Activated T-cell treated with anti-CD3 and anti-CD28 coated beads, Interleukin-2, amount 50 U/mL, for 72 hours (primary cell): ENCODE measurements at places on chromosomes 4 and X. TPM values are rescaled to one million over a fixed set of nuclear protein-coding genes. Genes with fewer than 3 reads are reported as not detected.

The C1QTNF7 gene
- total RNA-seq = not detected

The PABPC4L gene
- total RNA-seq = not detected

The PAGE2B gene
- total RNA-seq = 1.1 TPM

- H3K27me3 ChIP-seq = peaks cover 21% of the 10 kb centered on the region
- H3K4me1 ChIP-seq = no peaks in the 10 kb centered on the region
- no peak for DNase-seq
- H3K4me3 ChIP-seq = no peak overlapping the region
- H3K27ac ChIP-seq = no peak overlapping the region
- H3K36me3 ChIP-seq = no peaks in the 10 kb centered on the region
Observed at GRCh38 chrX:109959356-109959871, 43.5 kb upstream of the TMEM164 start.

The SSX2B gene
- total RNA-seq = not detected

GRCh38 chr4:8356856-8357255, 83.7 kb downstream of the ACOX3 start:
- H3K4me3 ChIP-seq = no peak overlapping the region
- H3K27ac ChIP-seq = no peak overlapping the region
- H3K27me3 ChIP-seq = peaks cover 8% of the 10 kb centered on the region
- no peaks in the 10 kb centered on the region for H3K36me3 ChIP-seq

DNA sequence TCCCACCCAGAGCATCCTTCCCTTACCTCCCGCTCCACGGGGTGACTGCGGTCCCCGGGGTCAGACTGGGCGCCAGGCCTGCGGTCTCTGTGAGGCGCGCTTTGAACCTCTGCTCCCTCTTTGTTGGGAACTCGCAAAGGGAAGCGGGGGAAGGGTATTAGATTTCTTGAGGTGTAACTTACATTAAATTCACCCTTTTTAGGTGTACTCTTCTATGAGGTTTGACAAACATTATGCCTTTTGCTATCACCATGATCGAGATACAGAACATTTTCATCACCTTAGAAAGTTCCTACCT, 569 bp downstream of the DCK start:
- peaks cover 43% of the 10 kb centered on the region for H3K4me1 ChIP-seq
- H3K4me3 ChIP-seq = peak overlapping the region; percentile 84
- no peak for DNase-seq

GRCh38 chrX:118548841-118549240, 53.2 kb downstream of the DOCK11 start:
- H3K36me3 ChIP-seq = no peaks in the 10 kb centered on the region
- H3K27me3 ChIP-seq = peaks cover 9% of the 10 kb centered on the region
- no peak overlapping the region for H3K27ac ChIP-seq
- H3K4me3 ChIP-seq = no peak overlapping the region
- no peak for DNase-seq

The REST gene
- 60.6 TPM for total RNA-seq

DNA sequence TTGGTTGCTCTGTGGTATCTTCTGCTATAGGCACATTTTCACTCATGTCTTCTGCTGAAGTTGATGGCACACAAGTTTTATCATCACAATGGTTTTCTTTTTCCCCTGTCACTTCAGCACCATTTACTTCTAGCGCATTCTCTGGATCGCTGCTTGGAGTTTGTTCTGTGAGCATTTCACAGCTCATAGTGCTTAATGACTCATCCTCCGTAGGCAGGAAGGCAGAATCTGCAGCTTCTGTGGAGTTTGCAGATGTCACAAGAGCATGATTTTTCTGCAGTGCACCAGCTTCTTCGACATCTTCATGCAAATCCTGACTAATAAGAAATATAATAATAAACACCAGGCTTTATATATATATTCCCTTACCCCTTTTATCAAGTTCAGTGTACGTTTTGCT, 83.6 kb downstream of the CHM start:
- no peak overlapping the region for H3K27ac ChIP-seq
- H3K27me3 ChIP-seq = peaks cover 6% of the 10 kb centered on the region

DNA sequence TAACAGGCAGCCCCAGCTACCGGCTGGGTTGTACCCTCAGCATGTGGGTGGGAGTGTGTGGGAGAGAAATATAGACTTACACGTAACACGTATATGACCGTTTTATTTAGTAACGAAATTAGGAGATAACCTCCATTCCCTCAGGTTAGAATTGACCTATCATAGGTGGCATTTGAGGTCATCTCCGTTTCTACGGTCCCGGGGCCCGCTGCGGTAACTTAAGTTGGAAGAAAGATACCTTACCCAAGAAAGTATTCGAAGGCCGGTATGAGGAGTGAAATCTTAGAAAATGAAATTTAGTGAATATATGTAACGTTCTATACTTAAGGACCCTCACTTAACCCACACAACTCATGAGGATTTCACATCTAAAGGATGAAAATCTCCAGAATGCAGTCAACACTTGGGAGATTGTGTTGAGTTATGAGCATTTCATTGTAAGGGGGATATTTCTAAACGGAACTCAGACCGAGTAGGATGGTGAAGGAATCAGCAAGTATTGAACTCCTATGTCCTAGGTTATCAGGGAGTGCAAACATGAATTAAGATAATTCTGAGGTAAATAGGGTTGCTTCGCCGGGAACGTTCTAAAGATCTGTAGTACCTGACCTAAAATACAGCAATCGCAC, 891 bp downstream of the CISD2 start:
- peaks cover 18% of the 10 kb centered on the region for H3K36me3 ChIP-seq
- DNase-seq = no peak
- no peaks in the 10 kb centered on the region for H3K27me3 ChIP-seq

The ARSJ gene
- not detected for total RNA-seq

GRCh38 chr4:41609851-41610250, 71.9 kb downstream of the LIMCH1 start:
- DNase-seq = no peak
- H3K4me3 ChIP-seq = no peak overlapping the region
- H3K36me3 ChIP-seq = no peaks in the 10 kb centered on the region
- H3K27ac ChIP-seq = no peak overlapping the region

The N4BP2 gene
- total RNA-seq = 37.3 TPM

The F8A2 gene
- total RNA-seq = not detected

DNA sequence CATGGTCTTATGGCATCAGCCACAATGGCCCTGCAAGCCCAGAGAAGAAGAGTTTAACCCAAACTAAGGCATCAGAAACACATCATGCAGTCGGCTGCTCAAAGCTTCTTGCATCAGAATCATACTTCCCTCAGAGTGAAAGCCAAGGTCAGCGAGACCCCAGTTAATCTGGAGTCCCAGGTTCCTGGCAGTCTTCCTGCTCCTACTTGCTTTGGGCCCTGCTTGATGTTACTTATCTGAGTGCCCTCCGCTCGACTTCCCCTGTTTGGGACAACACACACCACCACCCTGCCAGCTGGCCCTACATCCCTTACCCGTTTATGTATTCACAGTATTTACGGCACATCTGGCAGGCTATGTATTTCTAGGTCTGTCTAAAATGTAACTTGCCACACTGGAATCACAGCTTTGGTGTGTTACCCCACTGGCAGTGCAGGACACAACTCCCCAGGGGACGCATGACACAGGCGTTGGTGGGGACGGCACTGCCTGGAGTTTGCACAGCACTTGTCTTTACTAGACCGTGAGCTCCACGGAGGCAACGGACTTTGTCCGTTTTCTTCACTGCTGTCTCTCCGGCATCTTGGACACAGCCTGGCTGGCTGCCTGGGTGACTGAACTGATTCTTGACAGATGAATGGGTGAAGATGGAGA, 22.8 kb downstream of the CRMP1 start:
- no peak overlapping the region for H3K4me3 ChIP-seq
- no peak overlapping the region for H3K27ac ChIP-seq
- peaks cover 33% of the 10 kb centered on the region for H3K27me3 ChIP-seq

- peaks cover 9% of the 10 kb centered on the region for H3K4me1 ChIP-seq
- no peaks in the 10 kb centered on the region for H3K36me3 ChIP-seq
- no peak overlapping the region for H3K4me3 ChIP-seq
- no peaks in the 10 kb centered on the region for H3K27me3 ChIP-seq
- no peak for DNase-seq
- H3K27ac ChIP-seq = peak overlapping the region; percentile 50
Observed at GRCh38 chr4:38902695-38903094, 35.1 kb downstream of the FAM114A1 start.

The IRF2 gene
- total RNA-seq = 70.3 TPM

GRCh38 chr4:73919691-73920090, 50.5 kb downstream of the CXCL1 start:
- no peak overlapping the region for H3K4me3 ChIP-seq
- H3K27ac ChIP-seq = no peak overlapping the region
- DNase-seq = no peak
- no peaks in the 10 kb centered on the region for H3K27me3 ChIP-seq
- no peaks in the 10 kb centered on the region for H3K36me3 ChIP-seq

GRCh38 chrX:150690126-150690525, 3.1 kb upstream of the MTMR1 start:
- peak overlapping the region; percentile 28 for H3K27ac ChIP-seq
- peak; percentile 35 for DNase-seq
- H3K4me1 ChIP-seq = peaks cover 54% of the 10 kb centered on the region
- peaks cover 5% of the 10 kb centered on the region for H3K36me3 ChIP-seq
- H3K4me3 ChIP-seq = no peak overlapping the region

DNA sequence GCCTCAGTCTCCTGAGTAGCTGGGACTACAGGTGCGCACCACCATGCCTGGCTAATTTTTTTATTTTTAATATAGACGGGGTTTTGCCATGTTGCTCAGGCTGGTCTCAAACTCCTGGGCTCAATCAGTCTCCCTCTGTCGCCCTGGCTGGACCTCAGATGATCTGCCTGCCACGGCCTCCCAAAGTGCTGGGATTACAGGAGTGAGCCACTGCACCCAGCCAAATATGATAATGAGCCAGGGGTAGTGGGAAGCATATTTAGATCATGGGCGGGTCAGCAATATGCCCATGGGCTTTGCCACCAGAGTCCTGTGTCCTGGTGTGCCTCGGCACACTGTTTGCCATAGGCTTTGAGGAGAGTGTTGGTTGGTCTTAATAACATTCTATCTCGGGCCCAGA, 71.8 kb downstream of the FAM193A start:
- no peak overlapping the region for H3K27ac ChIP-seq
- no peaks in the 10 kb centered on the region for H3K27me3 ChIP-seq
- DNase-seq = no peak

DNA sequence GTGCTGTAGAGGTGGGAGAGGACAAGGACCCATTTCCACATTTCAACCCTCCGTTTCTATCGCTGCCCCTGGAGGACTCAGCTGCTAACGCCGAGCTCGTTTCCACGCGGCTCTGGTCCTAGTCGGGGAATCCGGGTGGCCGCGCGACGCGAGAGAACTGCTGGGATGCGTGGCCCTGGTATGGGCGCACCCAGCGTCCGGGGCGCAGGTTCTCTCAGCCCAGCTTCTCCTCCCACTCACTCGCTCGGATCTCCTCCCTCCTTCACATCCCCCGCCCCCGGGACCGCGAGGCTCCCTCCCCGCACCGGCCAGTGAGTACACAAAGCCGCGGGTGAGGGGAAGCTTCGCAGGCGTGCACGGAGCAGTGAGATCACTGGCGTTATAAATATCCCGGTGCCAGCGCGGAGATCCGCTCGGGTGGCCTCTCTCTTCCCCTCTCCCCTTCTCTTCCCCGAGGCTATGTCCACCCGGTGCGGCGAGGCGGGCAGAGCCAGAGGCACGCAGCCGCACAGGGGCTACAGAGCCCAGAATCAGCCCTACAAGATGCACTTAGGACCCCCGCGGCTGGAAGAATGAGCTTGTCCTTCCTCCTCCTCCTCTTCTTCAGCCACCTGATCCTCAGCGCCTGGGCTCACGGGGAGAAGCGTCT, at the start of gene FGF5:
Gene FGF5 (plus strand): TSS at position 412 of the 649 bp plus-strand sequence. CDS start 161 bp downstream, at position 573.
- H3K4me1 ChIP-seq = peaks cover 43% of the 10 kb centered on the region
- H3K27ac ChIP-seq = no peak within 1 kb of the TSS
- DNase-seq = peak; percentile 48
- peak within 1 kb of the TSS; percentile 92 for H3K4me3 ChIP-seq
- H3K27me3 ChIP-seq = peaks cover 93% of the 10 kb centered on the region

The EFHC2 gene
- total RNA-seq = 0.79 TPM

The ADH7 gene
- total RNA-seq = not detected

The RADX gene
- total RNA-seq = 9.2 TPM

GRCh38 chr4:87216469-87216868, 3.9 kb downstream of the KLHL8 start:
- no peak overlapping the region for H3K27ac ChIP-seq
- no peaks in the 10 kb centered on the region for H3K27me3 ChIP-seq
- H3K4me1 ChIP-seq = peaks cover 26% of the 10 kb centered on the region
- H3K4me3 ChIP-seq = no peak overlapping the region
- H3K36me3 ChIP-seq = no peaks in the 10 kb centered on the region
- no peak for DNase-seq

- H3K4me1 ChIP-seq = peaks cover 20% of the 10 kb centered on the region
- no peak overlapping the region for H3K27ac ChIP-seq
Observed at GRCh38 chrX:7120878-7121219, 26.7 kb upstream of the STS start.

- no peaks in the 10 kb centered on the region for H3K36me3 ChIP-seq
- peaks cover 38% of the 10 kb centered on the region for H3K27me3 ChIP-seq
- H3K27ac ChIP-seq = no peak overlapping the region
- H3K4me3 ChIP-seq = no peak overlapping the region
- DNase-seq = peak; percentile 47
Observed at GRCh38 chr4:9762823-9763475, 18.5 kb upstream of the DRD5 start.

GRCh38 chrX:18721683-18722499, 14.4 kb downstream of the PPEF1 start:
- H3K4me1 ChIP-seq = peaks cover 8% of the 10 kb centered on the region
- no peak for DNase-seq
- no peak overlapping the region for H3K27ac ChIP-seq
- no peak overlapping the region for H3K4me3 ChIP-seq

The KDR gene
- total RNA-seq = not detected

GRCh38 chr4:186227221-186227620, at the start of gene KLKB1:
TSS of gene KLKB1 (plus strand) at chr4:186227507. CDS start at chr4:186228196, 689 bp downstream.
- H3K27me3 ChIP-seq = no peaks in the 10 kb centered on the region
- no peak within 1 kb of the TSS for H3K4me3 ChIP-seq
- H3K36me3 ChIP-seq = peaks cover 17% of the 10 kb centered on the region
- H3K27ac ChIP-seq = no peak within 1 kb of the TSS
- no peaks in the 10 kb centered on the region for H3K4me1 ChIP-seq
- no peak for DNase-seq

DNA sequence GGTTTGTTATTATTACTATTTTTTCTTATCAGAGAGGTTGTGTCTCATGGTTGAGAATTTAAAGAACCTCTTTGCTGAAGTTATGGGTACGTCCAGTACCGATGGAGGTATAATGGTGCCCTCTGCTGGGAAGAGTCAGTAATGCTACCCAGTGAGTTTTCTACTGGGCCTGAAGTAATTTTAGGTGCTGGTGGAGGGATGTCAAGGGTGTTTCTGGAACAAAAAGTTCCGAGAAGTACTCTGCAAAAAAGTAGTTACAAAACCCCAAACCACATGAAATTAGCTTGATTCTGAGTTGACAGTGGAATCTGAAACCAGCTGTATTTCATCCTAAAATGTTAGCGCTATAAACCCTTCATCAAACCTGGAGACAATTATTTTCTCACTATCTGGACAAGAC, 102.5 kb upstream of the MID1 start:
- H3K4me1 ChIP-seq = no peaks in the 10 kb centered on the region
- H3K4me3 ChIP-seq = no peak overlapping the region
- no peak overlapping the region for H3K27ac ChIP-seq
